Large intestine (tissue), 12 donors: ENCODE measurements at places on chromosomes 7 and 10.

DNA sequence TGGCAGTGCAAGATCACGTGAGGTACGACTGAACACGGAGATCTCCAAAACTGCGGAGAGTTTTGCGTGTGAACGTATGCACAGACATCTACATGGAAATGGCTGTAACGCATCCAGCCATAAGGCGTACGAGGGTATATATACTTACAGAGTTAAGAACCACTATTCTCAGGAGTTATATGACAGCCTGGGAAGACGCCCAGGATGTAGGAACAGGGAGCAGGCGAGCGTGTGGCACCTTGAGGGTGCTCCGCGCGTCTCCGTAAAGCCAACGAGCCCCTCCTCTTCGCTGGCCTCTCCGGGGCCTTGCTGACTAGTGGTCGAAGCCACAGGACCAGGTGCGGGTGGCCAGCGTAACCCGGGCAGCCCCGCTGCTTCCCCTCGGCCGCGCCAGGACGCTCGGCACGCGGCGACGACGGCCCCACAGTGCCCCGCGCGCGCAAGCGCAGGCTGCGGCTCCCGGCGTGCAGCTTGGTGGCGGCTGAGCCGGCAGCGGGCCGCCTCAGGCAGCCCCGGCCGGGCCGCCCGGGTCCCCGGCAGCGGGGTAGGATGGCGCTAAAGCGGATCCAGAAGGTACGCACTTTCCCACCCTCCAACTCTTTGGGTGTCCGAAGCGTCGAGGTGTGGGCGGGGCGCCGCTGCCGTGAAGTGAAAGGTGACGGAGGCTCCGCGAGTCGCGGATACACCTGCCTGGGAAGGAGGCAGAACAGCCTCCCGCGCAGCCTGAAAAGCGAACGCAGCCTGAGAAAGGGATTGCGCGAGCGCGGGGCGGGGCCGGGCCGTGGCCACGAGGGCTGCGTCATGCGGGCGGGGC is at the start of gene UBE2D4:
Gene UBE2D4 (plus strand): TSS at position 453 of the 814 bp plus-strand sequence. CDS start 97 bp downstream, at position 550.
- DNase-seq: peak; percentile 95

DNA sequence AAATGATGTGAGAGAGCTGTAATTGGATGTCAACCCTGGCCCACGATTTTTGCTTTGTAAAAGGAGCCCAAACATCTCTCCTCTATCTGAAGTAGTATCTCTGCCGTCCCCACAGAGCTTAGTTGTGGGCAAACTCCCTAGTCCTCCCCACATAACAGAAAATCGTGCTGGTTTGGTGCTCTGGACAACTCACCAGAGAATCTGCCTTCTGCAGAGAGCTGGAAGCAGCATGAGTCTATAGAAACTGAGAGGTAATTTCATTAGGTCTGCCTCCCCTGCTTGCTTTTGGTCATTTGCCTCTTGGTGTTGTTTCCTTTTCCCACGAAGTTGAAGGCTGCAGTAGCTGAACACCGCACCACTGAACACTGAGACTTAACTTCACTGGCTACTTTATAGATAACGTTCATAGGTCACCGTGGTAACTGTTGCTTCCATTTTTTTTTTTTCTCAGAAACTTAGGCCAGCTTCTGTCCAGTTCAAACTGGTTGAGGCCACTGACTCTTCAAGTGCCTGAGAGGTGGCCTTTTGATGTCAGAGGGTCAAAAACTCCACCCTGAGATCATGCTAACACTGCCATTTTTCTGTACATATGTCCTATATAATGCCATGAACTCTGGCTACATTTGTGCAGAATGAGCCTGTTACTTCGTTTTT is 3.3 kb upstream of the CDCA7L start:
- no peak for DNase-seq

DNA sequence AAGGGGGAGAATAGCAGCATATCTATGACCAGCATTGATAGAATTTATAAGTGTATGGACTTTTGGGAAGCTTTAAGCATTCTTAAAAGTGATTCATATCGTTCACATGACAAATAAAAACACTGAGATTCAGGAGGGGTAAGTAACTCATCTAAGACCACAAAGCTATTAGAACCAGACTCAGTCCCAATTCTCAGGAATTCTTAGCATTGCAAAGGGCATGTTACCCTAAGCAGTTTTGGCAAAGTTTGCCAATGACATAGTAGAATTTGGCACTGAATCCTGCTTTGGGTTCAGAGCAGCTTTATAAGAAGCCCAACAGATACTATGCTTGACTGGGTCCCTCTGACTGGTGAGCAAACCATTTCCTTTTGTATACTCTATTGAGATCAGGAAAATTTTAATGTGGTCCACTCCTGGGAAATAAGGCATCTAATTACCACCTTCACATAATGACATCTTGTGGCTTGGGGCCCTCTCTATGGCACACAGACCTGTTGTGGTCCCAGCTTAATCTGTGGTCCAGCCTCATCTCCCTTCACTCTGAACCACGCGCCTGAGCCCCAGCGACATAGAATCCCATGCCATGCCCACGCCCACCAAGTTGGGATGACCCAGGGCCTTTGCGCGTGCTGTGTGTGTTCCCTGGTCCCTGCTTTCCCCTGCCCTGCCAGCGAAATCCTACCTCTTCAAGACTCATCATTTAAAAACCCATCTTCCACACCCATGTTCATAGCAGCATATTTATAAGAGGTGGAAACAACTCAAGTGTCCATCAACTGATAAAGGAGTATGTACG is 37.5 kb upstream of the DOCK1 start:
- DNase-seq: no peak

DNA sequence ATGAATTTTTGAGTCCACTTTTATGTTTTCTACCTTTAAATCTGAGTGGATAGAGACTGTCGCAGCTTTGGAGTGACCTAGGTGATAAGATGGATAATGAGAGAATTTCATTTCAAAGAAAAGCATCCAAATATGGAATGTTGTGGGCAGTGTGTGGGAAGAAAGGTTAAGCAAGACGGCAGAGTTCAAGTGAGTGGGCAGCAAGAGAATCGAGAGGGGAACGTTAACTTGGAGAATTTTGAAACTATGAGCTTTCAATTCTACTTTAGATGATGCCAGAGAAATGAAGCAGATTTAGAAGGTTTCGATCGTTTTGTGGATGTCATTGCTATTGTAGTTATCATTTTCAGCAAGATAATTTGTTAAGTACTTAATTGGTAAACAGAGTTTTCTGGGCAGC is 73.0 kb downstream of the XRCC2 start:
- no peak for DNase-seq

- peak; percentile 71 for DNase-seq
Observed at GRCh38 chr10:60206735-60207134, 182.9 kb downstream of the ANK3 start.

- no peak for DNase-seq
Observed at GRCh38 chr7:71482284-71482683, 350.3 kb downstream of the GALNT17 start.

- no peak for DNase-seq
Observed at GRCh38 chr10:84179059-84179710, 5.6 kb downstream of the GPR15LG start.

- DNase-seq: no peak
Observed at GRCh38 chr10:30831426-30831825, 200.2 kb downstream of the ZNF438 start.

DNA sequence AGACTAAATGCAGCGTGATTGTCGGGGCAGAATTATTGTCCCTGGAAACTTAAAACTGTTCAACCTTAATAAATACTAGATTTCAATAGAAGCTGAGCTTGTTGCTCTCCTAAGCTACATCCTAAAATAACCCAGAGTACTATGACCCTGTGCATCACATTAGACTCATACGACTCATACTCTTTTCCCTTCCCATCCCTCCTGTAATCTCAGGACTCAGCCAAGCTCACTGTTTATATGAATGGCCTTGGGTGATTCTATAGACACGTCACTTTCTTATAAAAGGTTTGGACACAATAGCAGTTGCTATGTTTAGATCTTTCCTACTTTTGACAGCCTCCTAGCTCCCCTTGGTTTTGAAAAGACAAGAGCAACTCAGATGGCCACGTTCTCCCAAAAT is 17.2 kb downstream of the TCF7L2 start:
- DNase-seq: no peak

DNA sequence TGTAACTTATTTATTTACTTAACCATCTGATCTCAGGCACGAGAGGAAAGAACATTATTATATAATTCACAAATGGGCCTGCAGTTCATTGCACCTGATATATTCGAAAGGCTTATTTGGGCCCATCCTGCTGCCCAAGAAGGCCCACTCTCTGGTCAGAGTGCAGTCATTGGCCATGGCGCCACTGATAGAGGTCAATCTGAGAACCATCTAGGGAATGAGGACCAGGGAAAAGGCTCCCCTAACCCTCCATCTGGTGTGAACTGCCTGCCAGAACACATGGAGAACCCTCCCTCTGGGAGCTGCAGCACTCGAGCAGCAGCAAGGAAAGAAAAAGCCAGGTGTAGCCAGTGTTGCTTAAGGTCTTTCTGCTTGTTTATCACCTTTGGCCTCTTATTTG is 136.6 kb downstream of the REEP3 start:
- DNase-seq: no peak

- DNase-seq: no peak
Observed at GRCh38 chr7:78879206-78879605, 574.3 kb downstream of the MAGI2 start.

GRCh38 chr10:23021430-23021829 is 73.9 kb upstream of the MSRB2 start:
- DNase-seq: no peak

GRCh38 chr7:36784991-36785940 is 61.0 kb upstream of the AOAH start:
- DNase-seq: peak; percentile 37

GRCh38 chr7:151058781-151059366 is 515 bp upstream of the SLC4A2 start:
- no peak for DNase-seq

- DNase-seq: no peak
Observed at GRCh38 chr10:113411456-113411855, 141.4 kb upstream of the HABP2 start.

DNA sequence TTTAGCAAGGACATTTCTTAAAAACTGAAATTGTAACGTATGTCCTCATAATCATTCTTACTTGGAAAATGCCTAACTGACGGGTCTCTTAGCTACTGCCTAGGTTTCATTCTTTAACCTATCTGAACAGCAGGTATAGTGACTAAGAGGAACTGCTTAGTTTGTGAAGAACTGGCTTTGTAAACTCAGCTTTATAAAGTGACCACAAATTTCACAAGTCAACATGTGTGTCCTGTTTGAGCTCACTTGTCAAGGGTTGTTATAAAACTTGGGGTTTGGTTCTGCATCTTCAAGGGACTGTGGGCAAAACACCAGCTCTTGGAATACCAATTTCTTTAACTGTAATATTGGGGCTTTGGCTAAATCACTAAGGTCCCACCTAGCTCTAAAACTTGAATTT is 32.2 kb downstream of the MRPS33 start:
- no peak for DNase-seq

- DNase-seq: no peak
Observed at GRCh38 chr10:11134411-11134810, 116.7 kb downstream of the CELF2 start.

DNA sequence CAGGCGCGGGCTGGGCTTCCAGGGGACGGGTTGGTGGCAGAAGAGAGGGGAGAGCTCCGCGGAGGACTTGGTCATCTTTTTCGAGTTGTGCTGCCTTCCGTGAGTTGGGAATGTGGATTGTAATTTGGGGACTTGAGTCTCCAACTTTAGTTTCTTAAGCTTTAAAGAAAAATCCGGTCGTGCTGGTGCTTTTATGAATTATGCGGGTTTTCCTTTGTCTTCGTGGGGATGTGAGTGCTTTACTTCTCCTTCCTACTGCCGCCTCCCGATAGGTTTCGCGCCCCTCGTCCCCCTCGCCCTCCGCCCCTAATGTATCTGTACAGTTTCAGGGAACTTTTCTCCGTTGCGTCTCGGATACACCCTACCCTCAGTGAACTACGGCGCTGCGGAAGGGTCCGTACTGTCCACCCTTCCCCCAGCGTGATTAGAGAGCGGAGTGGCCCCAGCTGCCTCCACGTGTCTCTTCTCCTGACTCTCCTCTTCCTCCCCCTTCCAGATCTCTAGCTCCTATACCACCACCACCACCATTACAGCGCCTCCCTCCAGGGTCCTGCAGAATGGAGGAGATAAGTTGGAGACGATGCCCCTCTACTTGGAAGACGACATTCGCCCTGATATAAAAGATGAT is 649 bp downstream of the SCD start:
- no peak for DNase-seq

DNA sequence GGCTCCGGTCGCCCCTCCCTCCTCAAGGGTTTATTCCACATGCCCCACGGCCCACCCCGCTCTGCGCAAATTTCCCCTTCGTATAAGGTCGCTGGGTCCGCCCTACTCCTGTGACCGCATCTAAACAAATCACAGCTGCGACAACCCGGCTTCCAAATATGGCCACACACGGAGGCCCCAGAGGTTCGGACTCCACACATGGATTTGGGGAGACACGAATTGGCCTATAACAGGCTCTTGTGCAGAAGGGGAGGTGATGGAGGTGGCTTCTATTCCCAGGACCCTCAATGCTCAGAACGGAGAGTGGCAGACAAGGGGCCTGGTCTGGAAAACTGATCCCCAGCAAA is 90.1 kb downstream of the FOXL3 start:
- peak; percentile 37 for DNase-seq
